ENCODE measurements at places on chromosomes 6 and 20.

GRCh38 chr20:39961637-39962244 is 727.3 kb downstream of the MAFB start:
- DNase-seq: no peak

DNA sequence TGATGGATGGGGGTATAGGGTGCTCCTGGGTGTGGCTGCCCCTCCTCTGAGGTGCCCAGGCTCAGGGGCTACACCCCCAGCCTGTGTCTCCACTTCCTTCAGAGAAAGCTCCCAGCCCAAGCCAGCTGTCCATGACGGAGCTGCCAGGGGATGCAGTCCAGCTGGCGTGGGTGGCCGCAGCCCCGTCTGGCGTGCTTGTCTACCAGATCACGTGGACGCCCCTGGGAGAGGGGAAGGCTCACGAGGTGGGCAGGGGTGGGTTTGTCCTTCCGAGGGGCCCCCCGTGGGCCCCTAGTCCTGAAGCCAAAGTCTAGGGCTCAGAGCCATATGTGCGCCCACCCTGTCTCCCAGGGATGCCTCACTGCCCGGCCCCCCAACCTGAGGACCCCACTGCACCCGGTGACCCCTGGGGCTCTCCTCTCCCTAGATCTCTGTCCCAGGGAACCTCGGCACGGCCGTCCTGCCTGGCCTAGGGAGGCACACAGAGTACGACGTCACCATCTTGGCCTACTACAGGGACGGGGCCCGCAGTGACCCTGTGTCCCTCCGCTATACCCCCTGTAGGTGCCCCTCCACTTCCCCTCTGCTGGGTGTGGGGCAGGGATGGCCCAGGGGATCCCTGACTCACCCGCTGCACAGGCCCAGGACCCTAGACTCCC is 19.8 kb downstream of the COL20A1 start:
- DNase-seq: no peak

- no peak for DNase-seq
Observed at GRCh38 chr6:79422666-79423065, 114.6 kb downstream of the LCA5 start.

GRCh38 chr20:8401556-8401955 is 269.5 kb downstream of the PLCB1 start:
- DNase-seq: no peak

- DNase-seq: no peak
Observed at GRCh38 chr6:20533746-20534294, 437 bp upstream of the CDKAL1 start.

GRCh38 chr6:18350712-18351111 is 36.4 kb upstream of the RNF144B start:
- DNase-seq: no peak

- DNase-seq: no peak
Observed at GRCh38 chr20:14561741-14562221, 224.4 kb upstream of the FLRT3 start.

DNA sequence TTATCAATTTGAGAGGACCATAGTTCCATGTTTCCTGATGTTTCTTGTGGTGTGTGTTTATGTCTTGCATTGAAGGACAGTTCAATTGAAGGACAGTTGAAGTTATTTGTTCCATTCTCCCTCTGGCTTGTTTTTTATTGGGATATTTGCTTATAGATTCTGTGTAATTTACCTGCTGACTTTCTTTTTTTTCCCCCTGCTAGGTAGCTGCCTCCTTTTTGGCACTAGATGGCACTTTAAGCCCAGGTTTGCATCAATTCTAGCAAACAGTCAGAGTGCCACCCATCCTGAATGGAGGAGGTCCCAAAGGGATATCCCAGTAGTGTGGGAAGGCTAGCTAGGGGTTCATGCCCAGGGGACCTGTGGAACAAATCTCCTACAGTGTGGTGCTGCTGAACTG is 78.1 kb downstream of the CFAP61 start:
- DNase-seq: no peak

GRCh38 chr6:138036111-138036510 is 71.1 kb downstream of the PERP start:
- DNase-seq: no peak

- no peak for DNase-seq
Observed at GRCh38 chr20:57027777-57028176, 238.7 kb downstream of the BMP7 start.

- DNase-seq: no peak
Observed at GRCh38 chr20:48629069-48629959, 198.5 kb downstream of the PREX1 start.

GRCh38 chr6:16999491-17000436 is 102.1 kb upstream of the STMND1 start:
- no peak for DNase-seq

- DNase-seq: no peak
Observed at GRCh38 chr6:111122458-111123286, 35.4 kb downstream of the SLC16A10 start.

DNA sequence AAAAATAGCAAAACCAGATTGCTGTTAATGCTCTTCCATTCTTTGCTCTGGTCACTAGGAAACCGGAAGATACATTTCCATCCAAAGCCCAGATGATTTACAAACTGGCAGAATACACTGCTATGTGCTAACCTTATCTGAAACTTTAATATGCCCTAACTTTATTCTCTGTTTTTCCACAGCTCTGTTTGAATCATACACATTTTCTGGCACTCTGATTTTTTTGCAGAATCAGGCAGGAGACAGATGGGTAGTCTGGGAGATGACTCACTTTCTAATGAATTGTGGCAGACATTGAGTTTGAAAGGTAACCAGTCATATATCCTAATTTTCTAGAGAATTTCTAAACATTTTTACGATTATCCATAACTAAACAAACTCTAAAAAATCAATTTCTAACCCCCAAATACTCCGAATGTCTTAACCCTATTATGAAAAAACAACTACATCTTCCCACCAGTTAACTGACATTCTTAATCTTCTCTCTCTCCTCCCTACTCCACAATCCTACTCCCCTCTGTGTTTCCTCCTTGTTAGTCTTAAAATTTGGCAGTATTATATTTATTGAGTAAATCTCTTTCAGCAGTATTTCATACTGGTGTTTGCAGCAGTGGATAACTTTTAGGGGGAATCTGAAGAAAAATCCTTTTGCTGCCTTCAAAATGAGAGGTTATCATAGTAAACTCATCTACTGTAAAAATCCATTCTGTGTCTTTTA is 63.5 kb downstream of the MAN1A1 start:
- no peak for DNase-seq

DNA sequence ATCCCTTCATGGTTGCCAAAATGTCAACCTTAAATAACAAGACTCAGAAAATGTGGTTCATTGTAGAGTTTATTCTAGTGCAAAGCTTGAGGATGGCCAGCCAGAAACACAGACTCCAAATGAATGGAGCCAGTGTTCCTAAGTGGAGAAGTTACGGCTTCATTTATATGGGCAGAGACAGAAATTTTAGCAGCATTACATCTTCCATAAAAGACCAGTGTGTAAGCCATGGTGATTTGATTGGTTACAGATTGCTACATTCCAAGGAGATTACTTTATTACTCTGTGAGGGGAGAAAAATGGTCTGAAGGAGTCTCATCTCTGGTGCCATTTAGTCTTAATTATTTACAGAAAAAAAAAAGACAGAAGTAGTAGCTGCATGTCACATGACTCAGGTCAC is 97.8 kb downstream of the OTOR start:
- no peak for DNase-seq

GRCh38 chr6:140434761-140435160 is 1060.3 kb upstream of the CITED2 start:
- DNase-seq: no peak

DNA sequence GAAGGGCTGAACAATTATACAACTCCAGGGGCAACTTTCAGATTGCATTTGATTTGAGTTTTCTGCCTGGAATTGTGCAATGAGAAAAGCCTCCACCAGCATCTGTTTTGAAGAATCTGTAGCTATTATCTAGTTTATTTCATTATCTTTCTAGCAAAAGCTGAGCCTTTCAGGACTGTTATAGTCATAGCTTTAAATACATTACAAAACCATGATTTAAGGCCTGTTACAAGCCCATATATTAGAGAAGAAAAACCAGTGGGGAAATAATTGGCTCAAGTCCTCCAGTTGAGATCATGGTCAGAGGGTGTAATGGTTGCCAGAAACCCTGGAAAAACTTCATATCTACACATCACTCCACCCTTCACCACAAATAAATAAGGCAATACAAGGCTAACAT is 676.2 kb downstream of the HDGFL1 start:
- DNase-seq: no peak

- no peak for DNase-seq
Observed at GRCh38 chr6:70669133-70669532, 1.4 kb downstream of the SMAP1 start.

GRCh38 chr6:109023356-109023925 is 71.2 kb downstream of the SESN1 start:
- no peak for DNase-seq

GRCh38 chr6:154649721-154650120 is 83.5 kb upstream of the SCAF8 start:
- DNase-seq: no peak

DNA sequence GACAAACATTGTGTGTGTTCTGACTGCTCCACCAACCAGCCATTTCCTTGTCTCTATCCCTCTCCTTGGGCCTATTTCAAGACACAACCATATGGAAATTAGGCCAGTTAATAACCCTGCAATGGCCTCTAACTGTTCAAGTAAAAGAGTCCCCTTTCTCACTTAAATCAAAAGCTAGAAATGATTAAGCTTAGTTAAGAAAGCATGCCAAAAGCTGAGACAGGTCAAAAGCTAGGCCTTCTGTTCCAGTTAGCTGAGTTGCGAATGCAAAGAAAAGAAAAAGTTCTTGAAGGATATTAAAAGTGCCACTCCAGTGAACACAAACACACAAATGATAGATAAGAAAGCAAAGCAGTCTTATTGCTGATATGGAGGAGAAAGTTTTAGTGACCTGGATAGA is 22.5 kb downstream of the SERINC1 start:
- DNase-seq: no peak

GRCh38 chr6:144543006-144543871 is 258.1 kb downstream of the UTRN start:
- DNase-seq: no peak

- no peak for DNase-seq
Observed at GRCh38 chr6:132974122-132974521, 159.8 kb downstream of the RPS12 start.

GRCh38 chr6:27608916-27609883 is 136.3 kb upstream of the ZNF184 start:
- no peak for DNase-seq

GRCh38 chr6:154448448-154449096 is 61.9 kb downstream of the CNKSR3 start:
- no peak for DNase-seq

- DNase-seq: no peak
Observed at GRCh38 chr20:50519036-50519762, 9.0 kb downstream of the PTPN1 start.

DNA sequence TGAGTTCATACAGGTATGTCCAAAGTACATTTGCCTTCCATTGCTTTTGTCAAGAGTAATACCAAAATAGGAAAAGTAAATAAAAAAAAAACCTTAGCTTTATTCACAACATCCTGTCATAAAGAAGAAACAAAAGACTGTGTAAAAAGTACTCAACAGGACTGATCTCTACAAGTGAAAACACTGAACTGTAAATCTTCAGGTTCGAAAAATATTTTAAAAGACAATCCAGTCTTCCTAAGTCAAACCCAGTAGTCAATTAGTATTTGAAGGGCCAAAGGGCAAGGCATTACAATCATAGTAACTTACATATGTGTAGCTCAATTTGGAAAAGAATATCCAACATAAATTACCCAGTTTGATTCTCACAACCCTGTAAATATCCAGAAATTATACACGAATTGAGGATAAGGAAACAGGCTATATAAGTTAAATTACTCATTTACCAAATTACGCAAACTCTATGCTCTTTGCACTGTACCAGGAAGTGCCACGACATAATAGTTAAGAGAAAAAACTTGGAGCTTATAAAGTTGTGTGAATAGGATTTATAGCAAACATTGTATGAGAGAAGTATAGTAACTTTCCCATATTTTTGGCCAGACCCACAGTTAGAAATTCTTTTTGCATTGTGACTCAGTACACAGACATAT is 21.2 kb downstream of the PTPRK start:
- DNase-seq: no peak

DNA sequence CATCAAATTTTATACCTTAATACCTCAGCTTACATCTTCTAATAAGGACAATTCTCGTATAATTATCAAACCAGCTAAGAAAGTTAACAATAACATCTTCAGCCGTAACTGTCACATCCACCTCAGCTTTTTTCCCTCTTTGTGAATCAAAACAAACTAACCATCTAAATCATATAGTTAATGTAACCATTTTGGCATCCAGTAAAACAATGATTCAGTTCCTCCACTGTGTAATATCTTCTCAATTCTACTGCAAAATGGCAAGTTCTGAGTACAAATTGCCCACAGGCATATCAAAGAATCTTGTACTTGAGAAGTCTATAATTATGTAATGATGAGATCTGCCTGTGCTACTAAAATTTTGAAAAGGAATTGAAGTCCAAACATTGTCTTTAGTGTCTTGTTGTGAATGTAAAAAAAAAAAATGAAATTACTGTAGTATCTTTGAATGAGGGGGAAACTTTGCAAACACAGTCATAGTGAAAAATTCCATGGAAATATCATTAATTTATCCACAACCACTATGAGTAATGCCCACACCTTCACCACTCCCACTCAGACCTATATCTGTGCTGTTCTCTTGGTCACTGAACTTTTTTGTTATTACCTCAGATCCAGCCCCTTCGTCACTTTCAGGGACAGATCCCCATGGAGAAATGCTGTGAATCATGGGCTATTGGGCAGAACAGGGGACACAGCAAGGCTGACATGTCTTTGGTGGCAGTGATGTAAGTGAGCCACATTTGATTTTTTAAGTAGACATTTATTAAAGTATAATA is 178.6 kb upstream of the RAB32 start:
- no peak for DNase-seq

GRCh38 chr20:10131732-10132345 is 86.8 kb upstream of the SNAP25 start:
- DNase-seq: no peak

DNA sequence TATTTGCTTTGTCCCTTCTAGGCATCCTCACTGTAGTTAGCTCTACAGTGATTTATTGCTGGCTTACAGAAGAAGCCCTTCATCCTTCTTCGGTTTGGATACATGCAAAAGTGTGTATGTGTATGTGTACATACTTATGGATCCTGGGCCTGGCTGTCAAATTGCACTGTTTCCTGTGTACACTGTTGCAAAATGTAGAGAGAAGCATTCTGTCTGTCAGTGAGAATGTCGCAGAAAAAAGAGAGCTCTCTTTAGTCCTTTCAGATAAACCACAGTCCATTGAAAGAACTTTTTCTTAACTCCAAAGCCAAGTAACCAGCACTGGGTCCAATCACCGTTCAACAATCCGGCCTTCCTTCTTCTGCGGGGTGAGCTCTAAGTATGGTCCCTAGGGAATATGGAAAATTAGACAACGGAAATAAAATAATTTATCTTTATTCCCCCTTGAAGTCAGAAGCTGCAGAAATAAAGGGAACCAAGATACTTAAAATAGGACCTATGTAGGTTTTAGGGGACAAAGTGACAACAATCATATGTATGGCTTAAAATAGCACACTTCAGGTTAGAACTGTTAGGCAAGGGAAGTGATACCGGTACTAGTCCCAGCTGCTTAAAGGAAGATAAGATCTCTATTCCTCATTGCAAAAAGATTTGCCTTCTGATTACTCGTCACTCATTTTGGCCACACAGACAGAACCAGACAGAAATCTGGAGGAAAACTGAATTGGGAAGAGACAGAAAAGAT is 107.0 kb downstream of the CD83 start:
- DNase-seq: no peak

Measured in stimulated activated CD4-positive, alpha-beta T cell treated with anti-CD3 and anti-CD28 coated beads, Interleukin-1b, Interleukin-23, amount 100 ng/mL, for 1 hour (primary cell).